ENCODE measurements at places on chromosomes 6 and 20.

DNA sequence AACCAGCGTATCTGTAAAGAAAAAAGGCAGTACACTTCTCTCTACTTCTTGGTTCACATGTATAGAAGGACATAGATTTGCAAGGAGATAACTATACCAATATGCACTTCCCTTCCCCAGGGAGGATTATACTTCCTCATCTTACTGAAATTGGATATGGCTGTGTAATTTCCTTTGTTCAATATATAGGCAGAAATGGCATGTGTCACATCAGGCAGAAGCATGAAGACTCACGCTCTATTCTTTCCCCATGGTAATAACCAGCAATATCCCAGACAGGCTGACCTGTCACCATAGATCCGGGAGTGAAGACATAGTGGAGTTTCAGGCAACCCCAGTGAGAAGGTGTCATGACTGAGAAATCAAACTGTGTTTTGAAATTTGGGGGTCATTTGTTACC, 518.3 kb downstream of the KIF16B start:
- DNase-seq: no peak

- no peak for DNase-seq
Observed at GRCh38 chr20:62901891-62902290, 24.4 kb downstream of the DIDO1 start.

GRCh38 chr6:28841290-28841689, 82.5 kb downstream of the TRIM27 start:
- DNase-seq: no peak

DNA sequence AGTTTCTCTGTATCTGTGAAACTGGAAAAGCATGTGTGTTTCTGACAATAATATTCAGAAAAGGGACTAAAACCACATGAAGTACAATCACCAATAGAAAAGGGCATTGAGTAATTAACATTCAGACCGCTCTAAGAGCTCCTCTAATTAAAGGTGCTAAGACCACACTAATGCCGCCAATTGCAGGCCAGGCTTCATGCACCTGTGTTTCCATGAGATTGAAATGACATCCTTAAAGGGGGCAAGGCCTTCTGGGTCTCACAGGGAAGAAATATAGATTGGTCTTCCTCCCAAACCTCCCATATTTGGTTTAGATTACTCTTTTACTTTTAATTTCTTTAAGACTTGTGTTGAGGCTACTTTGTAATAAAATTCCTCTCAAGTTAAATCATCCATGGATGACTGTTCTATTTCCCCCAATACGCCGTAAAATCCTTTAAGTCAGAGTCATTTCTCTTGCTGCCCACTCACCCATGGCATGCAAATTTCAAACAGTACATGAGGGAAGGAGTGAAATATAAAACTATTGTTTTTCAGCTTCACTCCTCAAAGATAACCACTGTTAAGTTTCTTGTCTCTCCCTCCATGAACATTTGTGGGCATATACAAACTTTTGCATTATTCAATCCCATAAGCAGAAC, 110.6 kb downstream of the UBE3D start:
- DNase-seq: no peak

DNA sequence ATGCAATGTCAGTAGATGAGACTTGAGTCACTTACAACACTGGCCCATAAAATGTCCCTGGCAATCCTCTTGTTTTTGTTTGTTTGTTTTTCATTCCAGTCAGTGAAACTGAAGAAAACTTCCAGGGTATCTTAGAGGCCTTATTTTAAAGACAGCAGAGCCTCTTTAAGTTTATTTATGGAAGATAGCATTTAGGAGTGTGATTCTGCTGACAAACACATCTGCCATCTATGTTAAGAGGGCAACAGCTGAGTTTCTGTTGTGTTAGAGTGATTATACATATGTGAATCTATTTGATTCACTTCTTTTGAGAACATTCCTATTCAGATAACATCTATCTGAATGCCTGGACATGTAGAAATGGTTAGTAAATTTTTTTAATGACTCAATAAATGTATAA, 812.6 kb downstream of the TENT5A start:
- DNase-seq: no peak

- DNase-seq: no peak
Observed at GRCh38 chr6:81801489-81801888, 49.0 kb upstream of the TENT5A start.

DNA sequence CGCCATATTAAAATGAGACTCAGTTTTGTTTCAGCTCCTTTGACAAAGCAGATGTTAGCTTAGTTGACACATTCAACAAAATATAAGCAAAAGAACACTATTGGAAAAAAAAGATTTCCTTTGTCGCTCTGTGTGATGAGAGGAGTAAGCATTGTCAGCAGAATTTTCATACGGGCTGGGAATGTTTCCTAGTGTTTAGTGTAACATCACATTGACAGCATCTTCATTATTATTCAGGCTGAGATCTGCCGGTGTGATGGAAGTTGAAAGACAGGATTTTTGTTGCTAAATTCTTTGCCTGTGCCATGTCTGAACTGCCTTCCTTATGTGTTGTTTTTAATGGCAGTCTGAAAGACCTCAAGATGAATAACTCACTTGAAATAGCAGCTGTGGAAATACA, 49.1 kb downstream of the GRM1 start:
- no peak for DNase-seq

DNA sequence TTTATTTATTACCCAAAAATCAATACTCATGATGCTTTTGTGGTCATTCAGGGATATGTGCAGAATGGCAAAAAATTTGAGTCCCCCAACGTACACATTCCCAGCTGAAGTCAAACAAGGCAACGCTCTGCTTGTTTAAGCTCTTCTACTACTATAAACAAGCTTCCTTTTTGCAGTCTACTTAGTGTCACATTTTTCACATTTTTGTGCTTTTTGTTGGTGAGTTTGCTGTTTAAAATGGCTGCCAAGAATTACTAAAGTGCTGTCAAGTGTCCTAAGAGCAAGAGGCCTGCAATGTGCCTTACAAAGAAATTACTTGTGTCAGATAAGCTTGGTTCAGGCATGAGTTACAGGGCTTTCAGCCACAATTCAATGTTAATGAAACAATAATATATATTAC, 2.1 kb downstream of the WFDC8 start:
- DNase-seq: no peak

All from NCI-H1105 treated with DMSO at 0.1 percent for 48 hours (cell line).